ENCODE measurements at places on chromosomes 7 and 10.

- no peak for DNase-seq
These were observed 219.6 kb upstream of the SHH start for GRCh38 chr7:156031679-156032478.

DNA sequence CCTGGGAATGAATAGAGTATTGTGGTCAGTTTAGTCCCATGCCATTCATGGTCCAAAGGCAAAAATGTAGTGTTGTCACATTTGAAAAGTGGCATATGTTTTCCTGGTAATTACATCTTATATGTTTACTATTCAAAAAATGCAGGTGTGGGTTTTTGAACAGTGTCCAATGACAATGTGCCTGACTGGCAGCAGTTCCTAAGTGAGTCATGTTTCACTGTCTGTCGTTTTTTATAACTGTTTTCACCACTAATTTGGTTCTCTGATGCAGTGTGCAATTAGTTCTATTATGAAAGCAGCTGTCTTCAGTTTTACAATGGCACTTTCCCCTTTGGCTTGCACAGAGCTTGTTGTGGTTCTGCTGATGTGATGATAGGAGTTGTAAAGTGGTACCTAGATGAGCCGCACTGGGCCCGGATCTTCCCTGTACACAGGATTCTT, 162.3 kb downstream of the SEM1 start:
- no peak for DNase-seq

- DNase-seq: no peak
These were observed 67.4 kb upstream of the PPP1R3C start for GRCh38 chr10:91700273-91700672.

GRCh38 chr7:141053626-141054025, 20.2 kb upstream of the TMEM178B start:
- DNase-seq: no peak

DNA sequence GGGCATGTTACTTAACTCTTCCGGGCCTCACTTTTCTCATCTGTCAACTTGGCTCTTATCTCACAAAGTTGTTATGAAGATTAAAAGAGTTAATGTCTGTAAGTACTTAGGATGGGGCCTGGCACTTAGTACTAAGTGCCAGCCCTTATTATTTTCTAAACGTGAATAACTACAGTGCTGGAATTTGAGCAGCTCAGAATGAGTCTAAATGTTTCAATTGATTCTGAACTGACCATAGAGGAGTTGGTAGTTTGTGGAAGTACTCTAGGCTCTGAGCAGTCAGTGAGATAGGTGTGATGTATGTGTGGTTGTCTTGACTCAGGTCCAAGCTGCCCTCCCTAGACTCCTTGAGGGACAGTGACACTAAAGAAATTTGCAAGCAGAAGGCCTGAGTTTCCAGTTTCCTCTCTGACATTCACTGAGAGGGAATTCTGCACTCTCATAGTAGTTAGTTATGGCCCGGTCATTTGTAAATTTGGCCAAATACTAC, 18.5 kb upstream of the JAZF1 start:
- no peak for DNase-seq

DNA sequence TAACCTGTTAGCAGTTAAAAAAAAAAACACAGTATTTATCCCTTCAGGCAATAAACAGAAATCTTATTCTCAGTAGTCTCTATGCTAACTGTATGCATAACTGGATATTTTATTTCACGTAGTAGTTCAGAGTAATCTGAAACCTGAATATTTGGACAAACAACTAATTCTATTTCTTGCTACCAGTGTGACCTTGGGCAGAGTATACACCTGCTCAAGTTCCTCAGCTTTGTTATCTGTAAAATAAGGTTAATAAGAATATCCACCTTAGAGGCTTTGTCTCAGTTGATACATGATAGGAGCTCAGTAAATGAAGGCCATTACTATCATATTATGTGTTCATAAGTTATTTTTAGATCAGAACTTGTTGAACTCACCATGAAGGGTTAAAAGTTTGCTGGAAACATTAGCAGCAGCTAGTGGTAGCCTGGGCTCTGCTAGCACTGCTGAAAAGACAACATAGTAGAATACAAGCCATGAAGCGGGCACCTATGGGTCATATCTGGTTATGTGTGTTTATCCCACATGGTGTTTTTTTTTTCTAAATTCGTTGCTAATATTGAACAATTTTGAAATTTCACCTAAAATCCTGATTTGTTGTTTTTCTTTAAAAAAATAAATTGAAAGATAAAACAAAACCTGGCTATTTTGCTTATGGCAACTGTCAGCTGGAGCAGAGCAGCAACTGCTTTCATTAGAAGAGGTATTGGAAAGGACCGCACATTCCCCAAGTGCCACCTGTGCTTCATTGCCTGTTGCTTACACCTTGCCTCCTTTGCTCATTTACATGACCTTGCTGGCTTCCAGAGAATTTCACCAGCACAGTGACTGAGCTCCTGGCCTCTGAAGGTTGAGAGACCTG, 303.0 kb downstream of the PRKG1 start:
- no peak for DNase-seq

DNA sequence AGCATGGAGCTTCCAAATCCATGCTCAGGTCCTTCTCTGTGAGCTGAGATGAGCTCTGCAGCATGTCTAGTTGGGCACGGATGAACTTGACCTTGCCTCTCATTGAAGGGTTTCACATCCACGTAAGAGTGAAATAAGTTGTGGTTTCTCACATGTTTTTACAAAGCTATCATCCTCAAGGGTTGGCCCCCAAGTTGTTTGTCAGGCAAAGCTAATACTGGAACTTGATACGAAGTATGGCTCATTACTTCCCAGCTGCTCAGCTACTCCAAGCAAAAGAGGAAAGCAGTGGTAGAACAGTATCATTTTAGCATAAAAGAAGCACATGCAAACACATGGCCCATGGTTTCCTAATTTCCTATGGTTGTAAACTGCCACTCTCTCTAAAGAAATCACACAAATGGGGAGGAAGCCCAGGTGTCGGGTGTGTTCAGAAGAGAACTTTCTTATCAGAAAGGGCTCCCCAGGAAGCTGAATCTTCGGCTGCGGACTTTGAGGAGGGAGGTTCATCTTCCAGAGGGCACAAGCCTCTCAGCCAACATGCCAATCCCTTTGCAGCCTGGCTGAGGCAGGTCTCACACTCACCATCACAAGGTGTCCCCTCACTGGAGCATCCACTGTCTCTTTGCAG, 45.3 kb downstream of the PDLIM1 start:
- DNase-seq: no peak

GRCh38 chr7:52959336-52959735, 76.1 kb upstream of the POM121L12 start:
- no peak for DNase-seq

DNA sequence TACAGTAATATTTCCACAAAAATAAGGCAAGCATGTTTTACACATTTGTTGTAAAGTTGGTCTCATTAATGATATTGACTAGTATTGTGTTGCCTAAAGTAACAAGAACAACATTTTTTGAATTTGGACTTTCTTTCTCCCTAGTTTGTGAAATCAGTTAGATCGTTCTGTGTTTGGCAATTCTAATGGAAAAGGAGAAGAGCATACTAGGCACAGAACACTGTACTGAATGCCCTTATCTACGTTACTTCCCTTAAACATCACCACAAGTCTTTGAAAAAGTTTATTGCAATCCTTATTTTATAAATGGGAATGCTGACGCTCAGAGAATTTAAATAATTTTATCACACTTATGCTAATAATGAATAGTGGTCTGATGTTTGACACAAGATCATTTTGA, 372.2 kb downstream of the EXOC4 start:
- no peak for DNase-seq

GRCh38 chr7:64485623-64486022, 77.2 kb downstream of the ZNF680 start:
- DNase-seq: no peak

GRCh38 chr10:128708182-128708581, 582.0 kb upstream of the MKI67 start:
- DNase-seq: no peak

DNA sequence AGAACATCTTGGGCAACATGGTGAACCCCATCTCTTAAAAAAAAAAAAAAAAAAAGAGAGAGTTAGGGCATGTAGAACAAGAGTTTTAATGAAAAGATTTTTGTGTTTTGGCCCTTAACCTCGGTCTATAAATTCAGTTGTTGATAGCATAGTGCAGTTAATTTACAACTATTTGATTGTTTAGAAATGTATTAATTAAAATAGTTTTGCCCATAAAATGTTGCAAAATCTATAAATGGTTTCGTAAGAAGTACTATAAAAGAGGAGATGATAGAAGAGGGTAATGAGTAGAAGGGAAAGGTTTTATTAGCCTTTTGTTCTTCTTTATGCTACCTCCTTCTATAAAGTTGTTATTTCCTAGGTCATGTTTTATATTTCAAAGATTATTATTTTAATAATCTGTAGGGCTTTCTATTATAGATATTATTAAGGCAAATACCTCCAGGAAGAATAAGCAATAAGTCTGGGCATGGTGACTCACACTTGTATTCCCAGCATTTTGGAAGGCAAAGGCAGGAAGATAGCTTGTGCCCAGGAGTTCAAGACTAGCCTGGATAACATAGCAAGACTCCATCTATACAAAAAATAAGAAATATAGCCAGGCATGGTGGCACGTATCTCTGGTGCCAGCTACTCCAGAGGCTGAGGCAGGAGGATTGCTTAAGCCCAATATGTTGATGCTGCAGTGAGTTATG, 73.3 kb downstream of the MCU start:
- DNase-seq: no peak

DNA sequence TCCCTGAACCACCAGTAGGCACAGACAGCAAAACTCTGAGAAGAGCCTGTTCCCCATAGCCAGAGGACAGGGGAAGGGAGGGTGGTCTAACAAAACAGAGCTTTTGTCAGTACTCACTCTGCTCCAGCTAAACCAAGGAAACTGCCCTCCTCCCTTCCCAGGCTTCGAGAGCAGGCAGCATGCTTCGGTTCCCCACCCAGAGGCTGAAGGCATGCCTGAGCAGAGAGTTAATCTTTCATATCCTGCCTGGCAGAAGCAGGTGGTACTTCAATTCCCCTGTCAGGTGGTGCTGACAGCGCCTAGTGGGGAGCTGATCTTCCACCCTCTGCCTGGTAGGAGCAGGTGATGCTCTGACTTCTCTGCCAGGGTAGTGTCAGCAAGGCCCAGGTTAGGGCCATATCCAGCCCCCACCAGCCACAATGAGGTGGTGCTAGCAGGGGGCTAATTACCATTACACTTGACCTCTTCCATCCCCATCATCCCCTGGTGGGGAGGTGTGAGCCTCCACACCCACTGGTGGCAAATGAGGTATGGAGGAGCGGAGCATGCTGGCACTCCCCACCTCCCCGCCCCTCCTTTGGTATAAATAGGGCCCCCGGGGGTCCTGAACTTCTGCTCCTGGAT, 35.1 kb downstream of the SDK1 start:
- DNase-seq: no peak

GRCh38 chr10:14330388-14331061, at the start of gene FRMD4A:
Gene FRMD4A, minus strand, starts transcription at chr10:14330924.
- no peak for DNase-seq

DNA sequence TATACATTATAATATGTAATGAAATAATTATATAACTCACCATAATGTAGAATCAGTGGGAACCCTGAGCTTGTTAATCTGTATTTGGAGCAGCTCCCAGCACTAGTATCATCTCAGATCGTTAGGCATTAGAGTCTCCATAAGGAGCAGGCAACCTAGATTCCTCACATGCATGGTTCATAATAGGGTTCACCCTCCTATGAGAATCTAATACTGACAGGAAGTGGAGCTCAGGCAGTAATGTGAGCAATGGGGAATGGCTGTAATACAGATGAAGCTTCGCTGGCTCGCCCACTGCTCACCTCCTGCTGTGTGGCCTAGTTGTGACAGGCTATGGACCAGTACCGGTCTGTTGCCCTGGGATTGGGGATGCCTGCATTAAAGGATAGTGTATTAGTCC, 49.5 kb downstream of the RSBN1L start:
- DNase-seq: no peak

DNA sequence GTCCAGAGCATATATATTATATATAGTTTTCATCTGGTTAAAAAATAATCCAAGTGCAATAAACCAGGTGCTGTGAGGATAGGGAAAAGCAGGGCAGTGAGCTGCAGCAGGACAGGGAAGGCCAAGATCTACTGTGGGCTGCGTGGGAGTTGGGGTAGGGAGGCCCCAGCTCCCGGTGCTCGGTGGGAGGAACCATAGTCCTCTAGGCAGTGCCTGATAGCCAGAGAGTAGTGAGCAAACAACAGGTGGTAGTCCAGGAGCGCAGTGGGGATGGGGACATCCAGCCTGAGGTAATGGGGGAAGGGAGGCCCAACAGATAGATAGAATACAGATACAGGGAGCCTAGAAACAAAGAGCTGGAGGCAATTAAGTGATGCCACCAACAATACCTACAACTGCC, 4.1 kb upstream of the BMPR1A start:
- DNase-seq: no peak

GRCh38 chr10:92868036-92868435, 19.7 kb downstream of the EXOC6 start:
- no peak for DNase-seq

GRCh38 chr7:134900166-134900982, 85.9 kb upstream of the AGBL3 start:
- DNase-seq: no peak

DNA sequence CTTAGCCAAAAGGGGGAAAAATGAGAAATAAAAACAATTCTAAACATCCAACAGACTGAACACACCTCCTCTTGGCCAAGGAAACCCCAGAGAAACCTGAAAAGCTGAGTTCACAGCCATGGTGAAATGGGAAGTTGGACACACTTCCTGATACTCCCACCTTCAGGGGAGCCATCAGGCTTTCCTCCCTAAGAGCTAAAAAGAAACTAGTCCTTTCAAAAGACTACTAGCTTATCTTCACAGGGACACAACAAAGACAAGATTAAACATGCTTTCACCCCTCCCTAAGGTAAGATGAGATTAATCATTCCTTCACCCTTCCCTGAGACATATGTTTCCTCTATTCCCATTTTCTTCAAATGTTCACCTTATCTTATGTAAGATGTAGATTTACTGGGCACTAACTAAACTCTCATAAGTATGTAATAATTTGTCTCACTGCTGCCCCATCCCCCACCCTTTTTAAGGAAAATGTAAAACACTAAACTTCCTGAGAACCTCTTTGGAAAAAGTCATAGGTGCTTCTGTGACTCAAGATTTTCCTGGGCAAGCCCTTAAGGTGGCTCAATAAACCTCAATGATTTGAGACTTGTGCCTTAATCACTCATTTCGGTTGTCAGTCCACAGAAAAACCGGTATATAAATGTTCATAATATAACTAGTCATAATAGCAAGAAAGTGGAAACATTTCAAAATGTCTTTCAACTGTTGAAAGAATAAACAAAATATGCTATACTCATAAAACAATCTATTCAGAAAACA, 40.5 kb downstream of the HTR7 start:
- no peak for DNase-seq

- no peak for DNase-seq
These were observed 52.0 kb upstream of the KCTD7 start for GRCh38 chr7:66576646-66577045.

DNA sequence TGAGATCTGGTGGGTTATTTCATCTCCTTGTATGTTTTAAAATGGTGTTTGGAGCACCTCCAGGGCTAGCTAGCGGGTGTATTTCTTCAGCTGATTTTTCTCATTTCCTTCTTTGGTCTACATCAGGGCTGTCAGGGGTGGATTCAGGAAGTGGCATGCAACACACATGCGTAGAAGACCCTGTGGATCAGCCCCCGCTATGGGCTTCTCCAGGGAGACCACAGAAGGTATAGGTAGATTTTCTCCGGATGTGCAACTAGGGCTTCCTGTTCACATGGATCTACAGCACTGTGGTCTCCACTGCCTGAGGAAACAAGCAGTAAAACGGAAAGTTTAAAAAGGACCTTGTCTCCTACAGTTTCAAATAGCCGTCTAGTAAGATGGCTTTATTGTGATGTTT, 10.4 kb downstream of the NUB1 start:
- no peak for DNase-seq

Measured in HAP-1 (cell line).